ENCODE measurements at places on chromosomes 7 and 10.

GRCh38 chr7:54932818-54933543 lies 85.8 kb upstream of the EGFR start:
- DNase-seq, result no peak

GRCh38 chr10:59865101-59865500 lies 41.3 kb downstream of the CCDC6 start:
- peak; percentile 5 for DNase-seq

- DNase-seq, result no peak
These were observed 70.3 kb downstream of the EXOC6 start for GRCh38 chr10:92918603-92919002.

GRCh38 chr7:101559586-101559985 lies 69.5 kb downstream of the MYL10 start:
- no peak for DNase-seq

DNA sequence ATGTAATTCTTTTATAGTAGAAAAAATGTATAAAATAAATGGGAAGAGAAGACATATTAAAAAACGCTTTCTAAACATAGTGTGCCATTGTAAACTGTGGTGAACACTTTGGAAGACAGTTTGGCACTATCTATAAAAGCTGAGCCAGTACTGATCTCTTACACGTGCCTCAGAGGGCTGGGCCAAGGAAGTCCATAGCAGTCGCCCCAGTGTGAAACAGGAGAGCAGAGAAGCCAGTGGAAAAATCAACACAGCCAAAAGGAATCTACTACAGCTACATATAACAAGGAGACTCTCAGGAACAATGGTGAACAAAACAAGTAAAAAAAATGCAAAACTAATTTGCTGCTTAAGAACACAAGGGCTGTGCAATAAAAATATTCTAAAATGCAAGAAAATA lies 20.6 kb downstream of the SEPHS1 start:
- no peak for DNase-seq

- DNase-seq, result no peak
These were observed 10.7 kb downstream of the BRAT1 start for GRCh38 chr7:2544541-2545188.

- no peak for DNase-seq
These were observed 12.1 kb downstream of the KCNH2 start for GRCh38 chr7:150966002-150966401.

- no peak for DNase-seq
These were observed 21.5 kb downstream of the ADAMTS14 start for GRCh38 chr10:70693619-70694335.

GRCh38 chr10:128161031-128161430 lies 34.8 kb upstream of the MKI67 start:
- peak; percentile 18 for DNase-seq

GRCh38 chr7:10657201-10657600 lies 316.5 kb upstream of the PHF14 start:
- DNase-seq, result no peak

DNA sequence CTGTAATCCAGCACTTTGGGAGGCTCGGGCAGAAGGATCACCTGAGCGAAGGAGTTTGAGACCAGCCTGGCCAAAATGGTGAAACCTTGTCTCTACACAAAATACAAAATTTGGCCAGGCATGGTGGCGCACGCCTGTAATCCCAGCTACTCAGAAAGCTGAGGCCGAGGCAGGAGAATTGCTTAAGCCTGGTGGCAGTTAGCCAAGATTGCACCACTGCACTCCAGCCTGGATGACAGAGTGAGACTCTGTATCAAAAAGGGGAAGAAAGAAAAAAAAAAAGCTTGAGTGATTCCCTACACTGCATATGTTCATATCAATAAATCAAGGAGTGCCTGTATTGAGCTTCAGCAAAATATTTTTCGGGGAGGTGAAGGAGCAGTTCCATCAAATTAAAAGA lies 45.8 kb upstream of the SRRM3 start:
- no peak for DNase-seq

DNA sequence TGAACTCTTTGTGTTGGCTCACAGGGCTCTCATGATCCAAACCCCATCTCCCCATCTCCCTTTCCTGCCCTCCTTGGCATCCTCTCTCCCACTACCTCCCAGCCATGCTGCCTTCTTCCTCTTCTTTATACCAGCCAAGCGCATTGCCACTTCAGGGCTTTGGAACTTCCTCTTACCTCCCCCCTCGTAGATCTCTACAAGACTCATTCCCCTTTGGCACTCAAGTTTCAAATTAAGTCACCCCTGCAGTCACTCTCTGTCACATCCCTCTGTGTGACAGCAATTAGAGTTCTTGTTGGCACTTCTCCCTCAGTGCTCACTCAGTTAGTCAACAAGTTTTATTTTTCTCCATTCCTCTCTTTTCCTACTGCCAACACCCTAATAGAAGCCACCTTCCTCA lies 20.8 kb upstream of the NRP1 start:
- no peak for DNase-seq

- DNase-seq, result peak; percentile 20
These were observed 33.3 kb upstream of the XPNPEP1 start for GRCh38 chr10:109956454-109957091.

DNA sequence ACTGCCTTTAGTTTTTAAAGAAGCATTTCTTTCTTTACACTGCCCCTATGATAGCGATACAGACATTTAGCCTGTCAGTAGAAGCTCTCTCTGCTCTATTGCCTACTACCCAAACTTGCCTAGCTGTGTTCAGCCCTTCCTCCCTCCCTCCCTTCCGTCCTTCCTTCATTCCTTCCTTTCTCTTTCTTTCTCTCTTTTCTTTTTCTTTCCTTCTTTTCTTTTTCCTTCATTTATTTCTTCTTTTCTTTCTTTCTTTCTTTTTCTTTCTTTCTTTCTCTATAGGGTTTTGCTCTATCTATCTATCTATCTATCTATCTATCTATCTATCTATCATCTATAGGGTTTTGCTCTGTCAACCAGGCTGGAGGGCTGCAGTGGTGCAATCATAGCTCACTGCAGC lies 7.1 kb upstream of the ZNF212 start:
- no peak for DNase-seq

DNA sequence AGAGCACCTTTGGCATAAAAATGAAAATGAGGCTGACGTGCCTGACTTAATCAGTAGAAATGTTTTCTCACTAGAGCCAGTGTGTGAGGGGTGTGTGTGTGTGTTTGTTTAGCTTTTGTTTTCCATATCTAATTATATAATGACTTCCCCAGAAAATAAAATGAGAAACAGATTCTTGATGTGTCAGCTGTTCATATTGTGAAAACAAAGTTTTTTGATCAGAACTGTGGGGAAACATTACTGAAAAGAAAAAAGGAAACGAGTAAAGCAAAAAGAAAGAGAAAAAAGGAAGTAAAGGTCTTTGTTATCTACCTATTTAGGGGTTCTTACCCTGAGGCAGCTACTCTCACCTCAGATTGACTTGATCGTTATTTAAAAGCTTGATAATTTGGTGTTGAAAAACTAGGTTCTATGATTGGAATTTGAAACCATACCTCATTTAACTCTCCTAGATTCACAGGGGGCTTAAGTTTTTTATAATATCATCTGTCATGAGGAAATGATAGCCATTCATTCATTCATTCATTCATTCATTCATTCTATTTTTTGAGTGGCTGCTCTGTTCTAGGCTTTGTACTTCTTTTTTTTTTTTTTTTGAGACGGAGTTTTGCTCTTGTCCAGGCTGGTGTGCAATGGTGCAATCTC lies 58.0 kb downstream of the CREM start:
- DNase-seq, result no peak

DNA sequence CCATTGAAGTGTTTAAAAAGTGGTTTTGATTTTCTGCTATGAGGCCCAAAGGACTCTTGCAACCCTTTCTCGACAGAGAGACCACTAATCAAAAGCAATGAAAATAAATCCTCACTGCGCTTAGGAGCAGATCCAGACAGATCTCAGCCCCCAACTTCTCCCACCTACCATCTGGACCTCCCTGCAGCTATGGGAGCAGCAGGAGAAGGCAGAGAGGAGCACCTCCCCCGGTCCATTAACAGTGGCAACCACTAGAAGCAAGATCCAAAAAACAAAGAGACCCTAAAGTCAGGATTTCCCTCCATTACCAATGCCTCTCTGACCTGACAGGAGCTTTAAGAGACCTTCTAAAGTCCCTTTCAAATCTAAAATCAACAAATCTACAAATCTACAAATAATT lies 99.0 kb upstream of the LSM8 start:
- no peak for DNase-seq

DNA sequence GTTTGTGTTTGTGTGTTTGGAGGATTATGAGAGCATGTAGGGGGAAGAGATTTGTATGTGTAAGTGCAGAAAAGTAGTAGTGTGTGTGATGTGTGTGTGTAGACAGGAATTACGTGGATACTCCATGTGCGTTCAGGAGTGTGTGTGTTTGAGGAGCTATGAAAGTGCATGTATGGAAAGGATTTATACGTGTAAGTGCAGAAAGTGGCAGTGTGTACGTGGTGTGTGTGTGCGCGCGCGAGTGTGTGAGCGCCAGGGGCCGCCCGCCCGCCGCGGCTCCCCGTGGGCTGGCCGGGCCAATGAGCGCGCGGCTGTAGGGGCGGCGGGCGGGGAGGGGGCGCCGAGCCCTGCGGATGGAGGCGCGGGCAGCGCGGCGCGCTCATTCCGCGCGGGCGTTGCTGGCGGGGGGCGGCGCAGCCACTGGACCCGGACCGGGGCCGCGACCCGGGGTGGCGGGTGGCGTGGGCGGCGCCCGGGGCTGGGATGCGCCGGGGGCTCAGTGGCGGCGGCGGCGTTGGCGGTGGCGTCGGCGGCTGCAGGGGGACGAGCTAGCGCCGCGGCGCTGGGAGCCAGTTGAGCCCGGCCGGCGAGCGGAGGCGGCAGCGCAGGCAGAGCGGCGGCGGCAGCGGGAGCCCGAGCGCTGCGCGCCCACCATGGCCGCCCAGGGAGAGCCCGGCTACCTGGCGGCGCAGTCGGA lies at the start of gene BICC1:
Gene BICC1, plus strand, starts transcription at position 382 of the 697 bp plus-strand sequence. Its CDS starts 272 bp downstream, at position 654.
- no peak for DNase-seq

GRCh38 chr7:26457696-26458327 lies 166.2 kb downstream of the SNX10 start:
- DNase-seq, result no peak

DNA sequence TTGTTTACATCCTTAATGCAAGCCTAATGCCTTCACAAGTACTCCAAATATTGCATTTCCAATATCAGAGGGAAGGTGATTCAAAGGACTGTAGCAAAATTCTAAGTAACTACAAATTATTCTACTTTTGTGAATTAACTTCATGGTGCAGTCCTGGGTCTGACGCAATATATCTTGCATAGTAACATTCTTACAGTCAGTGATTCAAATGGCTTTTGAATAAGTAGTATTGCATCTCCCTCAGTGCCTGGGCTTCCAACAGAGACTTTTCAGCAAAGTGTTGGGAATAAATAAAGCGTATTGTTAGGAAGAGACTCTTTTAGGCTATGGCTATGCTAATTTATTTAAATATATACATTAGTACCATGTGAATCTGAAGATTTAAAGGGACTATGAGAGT lies 564.7 kb upstream of the COBL start:
- DNase-seq, result no peak

- DNase-seq, result no peak
These were observed 524.4 kb downstream of the SDK1 start for GRCh38 chr7:3825491-3825890.

DNA sequence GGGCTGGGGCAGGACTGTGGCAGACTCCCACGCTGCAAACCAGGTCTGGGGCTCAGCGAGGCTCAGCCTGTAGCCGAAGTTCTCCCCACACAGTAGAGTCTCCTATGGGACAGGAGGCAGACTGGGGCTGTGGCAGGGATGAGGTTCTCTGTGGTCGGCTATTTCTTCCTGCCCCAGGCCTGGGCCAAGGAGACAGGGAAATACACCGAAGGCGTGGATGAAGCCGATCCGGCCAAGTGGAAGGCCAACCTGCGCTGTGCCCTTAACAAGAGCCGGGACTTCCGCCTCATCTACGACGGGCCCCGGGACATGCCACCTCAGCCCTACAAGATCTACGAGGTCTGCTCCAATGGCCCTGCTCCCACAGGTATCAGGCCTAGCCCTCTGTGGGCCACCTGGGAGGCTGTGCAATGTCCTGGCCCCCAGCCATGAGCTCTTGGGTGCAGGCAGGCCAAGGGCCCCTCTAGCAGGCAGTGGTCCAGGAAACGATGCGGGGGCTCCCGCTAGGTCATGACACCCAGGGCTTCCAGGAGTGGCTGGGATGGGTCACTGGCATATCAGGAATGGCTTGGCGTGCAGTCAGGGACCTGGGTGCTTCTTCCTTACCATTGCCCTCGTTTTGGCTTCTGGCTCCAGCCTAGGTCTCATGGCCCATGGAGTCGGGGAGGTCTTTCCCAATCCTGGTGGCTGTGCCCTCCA lies 8.1 kb downstream of the IRF5 start:
- DNase-seq, result no peak

DNA sequence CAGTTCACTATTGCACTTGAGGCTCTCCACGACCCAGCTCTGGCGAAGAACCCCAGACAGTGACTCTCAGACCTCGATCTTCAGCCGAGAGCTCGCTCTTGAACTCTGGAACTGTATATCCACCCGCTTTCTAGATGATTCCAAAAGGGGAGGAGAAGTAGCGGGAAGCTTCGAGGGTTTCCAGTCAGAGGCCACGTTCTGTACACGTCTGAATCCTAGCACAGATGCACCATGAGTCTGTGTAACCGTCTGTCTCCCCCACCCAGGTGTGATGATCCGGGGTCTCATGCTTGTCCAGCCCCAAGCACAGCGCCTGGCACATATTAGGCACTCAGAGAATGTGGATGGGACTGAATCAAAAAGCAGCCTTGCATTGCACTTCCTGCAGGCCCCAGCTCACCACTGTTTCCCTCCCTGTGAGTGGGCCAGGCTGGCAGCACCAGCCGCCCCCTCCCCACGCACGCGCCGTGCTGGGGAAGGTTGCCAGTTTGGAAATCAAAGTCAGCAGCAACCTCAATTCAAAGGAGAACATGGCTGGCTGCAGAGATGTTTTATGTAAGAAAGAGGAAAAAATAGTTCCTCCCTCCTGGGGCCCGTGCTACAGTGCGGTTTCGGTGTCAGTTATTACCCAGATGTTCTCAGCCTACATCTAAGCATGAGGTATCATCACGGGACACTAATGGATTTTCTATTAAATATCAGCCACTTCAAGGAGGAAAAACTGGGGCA lies 5.7 kb downstream of the GRID2IP start:
- DNase-seq, result no peak

DNA sequence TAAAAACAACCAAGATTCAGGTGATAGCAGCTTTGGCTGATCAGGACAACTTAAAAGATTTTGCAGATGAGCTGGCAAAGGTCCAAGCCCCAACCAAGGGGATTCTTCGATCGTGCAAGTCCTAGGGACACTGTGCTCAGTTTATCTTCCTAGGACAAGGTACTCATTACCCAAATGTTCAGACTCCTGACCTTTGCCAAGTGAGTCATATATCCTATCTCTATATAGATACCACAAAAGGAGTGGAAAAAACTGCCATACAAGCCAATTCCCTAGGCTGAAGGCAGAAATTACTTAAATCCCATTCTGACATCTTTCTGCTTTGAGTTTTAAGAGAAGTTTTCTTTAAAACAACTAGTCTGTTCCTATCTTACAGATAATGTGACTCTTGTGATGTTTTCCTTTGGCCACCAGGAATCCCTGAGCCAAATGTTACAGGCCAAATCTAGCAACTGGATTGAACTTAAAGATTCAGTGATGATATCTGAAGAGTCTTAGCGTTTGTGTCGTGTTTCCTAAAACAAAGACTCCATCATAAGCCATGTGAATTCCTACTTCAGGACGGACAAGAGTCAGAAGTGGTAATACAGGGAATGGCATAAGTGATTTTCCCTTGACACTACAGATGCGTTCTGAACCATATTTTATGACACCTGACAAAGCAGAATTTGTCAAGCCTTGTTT lies 142.6 kb upstream of the ASAH2 start:
- DNase-seq, result no peak
